OCI-LY7 (cell line): ENCODE measurements at places on chromosomes 7 and 10.

GRCh38 chr7:90621125-90621746, 25.1 kb downstream of the CDK14 start:
- DNase-seq = no peak

GRCh38 chr10:11594589-11595394, 16.7 kb downstream of the USP6NL start:
- peak; percentile 31 for DNase-seq

DNA sequence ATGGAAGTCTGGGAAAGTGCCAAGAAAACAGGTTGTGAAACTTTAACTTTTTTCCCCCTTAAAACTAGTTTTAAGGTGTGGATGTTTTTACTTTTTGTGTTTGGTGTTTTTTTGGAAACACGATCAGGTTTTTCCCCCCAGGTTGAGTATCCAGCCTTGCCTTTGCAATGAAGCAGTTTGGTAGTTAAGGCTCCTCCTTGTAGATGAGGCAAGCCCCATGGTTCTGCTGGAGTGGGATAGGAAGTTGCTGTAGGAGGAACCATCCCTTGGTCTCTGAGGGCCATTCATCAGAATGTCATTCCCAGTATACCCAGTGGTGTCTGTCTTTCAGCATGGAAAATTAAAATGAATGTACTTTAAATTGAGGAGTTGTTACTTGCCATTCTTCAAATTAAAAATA, 2.7 kb downstream of the CUL1 start:
- DNase-seq = no peak

GRCh38 chr10:22436893-22437619, 91.8 kb downstream of the SPAG6 start:
- peak; percentile 32 for DNase-seq

- DNase-seq = no peak
Observed at GRCh38 chr10:80739328-80739727, 201.6 kb downstream of the SH2D4B start.

DNA sequence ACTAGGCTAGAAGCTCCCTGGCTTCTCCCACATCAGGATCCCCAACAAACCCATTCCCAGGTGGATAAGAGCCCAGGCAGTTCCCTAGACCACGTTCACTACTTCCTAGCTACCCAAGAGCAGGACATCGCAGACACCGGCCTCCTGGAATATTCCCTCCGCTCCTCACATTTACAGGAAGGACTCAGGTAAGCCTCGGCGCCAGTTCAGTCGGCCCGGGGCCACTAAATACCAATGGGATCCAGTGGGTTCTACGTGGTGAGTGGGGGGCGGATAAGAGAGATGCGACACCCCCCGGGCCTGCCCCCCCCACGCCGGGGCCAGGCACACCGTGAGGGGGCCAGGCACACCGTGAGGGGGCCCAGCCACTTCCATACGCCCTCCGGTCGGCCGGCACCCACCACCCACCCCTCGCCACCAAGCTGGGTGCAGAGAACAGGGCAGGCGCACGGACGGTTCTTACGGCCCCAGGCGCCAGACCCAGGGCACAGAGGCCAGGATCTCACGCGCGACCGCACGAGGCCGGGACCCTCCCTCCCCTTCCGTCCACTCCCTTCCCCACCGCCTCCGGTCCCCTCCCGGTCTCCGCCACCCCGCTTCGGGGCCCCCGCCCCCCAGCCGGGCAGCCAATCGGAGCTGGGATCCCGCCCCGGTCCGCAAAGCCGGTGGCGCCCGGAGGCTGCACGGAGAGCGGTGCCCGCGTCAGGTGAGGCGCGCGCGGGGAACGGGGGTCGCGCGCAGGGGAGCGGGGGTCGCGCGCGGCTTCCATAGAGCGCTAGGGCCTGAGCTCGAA, at the start of gene BLVRA:
BLVRA (plus strand) TSS at position 652 of the 793 bp plus-strand sequence. CDS start 12,479 bp downstream, outside the sequence.
- no peak for DNase-seq

GRCh38 chr10:27390681-27391080, 113.4 kb upstream of the RAB18 start:
- no peak for DNase-seq

GRCh38 chr7:37815671-37816371, 32.6 kb upstream of the NME8 start:
- no peak for DNase-seq

DNA sequence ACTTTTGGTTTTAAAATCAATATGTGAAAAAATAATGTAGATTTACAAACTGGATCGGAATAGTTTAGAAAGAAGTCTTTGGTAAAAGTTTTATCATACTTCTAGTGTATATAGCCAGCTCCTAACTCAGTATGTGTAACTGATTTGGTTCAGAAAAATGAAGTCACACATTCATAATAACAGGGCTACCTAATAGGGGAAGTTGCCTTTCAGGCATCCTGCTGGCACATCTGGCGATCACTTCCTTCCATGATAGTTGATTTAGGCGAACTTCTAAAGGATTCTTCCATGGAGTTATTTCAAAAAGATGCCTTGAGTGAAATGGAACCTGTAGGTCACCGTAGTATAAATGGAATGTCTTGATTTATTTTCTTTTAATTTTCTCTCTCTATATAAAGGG, 69.1 kb downstream of the SHH start:
- peak; percentile 30 for DNase-seq

- no peak for DNase-seq
Observed at GRCh38 chr7:23062452-23062851, 43.1 kb upstream of the KLHL7 start.

GRCh38 chr10:116733566-116733965, 8.8 kb downstream of the HSPA12A start:
- DNase-seq = no peak

GRCh38 chr7:156334636-156335035, 305.9 kb upstream of the RNF32 start:
- DNase-seq = no peak

GRCh38 chr7:110142939-110143526, 947.9 kb upstream of the LRRN3 start:
- DNase-seq = no peak

GRCh38 chr10:14382022-14382421, 51.3 kb upstream of the FRMD4A start:
- no peak for DNase-seq

- no peak for DNase-seq
Observed at GRCh38 chr7:95317546-95317945, 6.8 kb downstream of the PON1 start.

DNA sequence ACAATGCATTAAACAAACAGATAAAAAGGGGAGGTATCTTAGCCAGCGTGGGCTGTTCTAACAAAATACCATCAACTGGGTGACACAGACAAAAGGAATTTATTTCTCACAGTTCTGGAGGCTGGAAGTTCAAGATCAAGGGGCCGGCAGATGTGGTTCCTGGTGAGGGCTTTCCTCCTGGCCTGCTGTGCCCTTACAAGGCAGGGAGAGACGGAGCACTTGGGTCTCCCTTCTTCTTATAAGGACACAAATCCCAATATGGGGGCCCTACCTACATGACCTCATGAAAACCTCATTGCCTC, 281.6 kb upstream of the KLF14 start:
- no peak for DNase-seq

GRCh38 chr7:156058248-156058647, 246.0 kb upstream of the SHH start:
- DNase-seq = no peak

- no peak for DNase-seq
Observed at GRCh38 chr7:114405427-114405826, 9.2 kb upstream of the FOXP2 start.

DNA sequence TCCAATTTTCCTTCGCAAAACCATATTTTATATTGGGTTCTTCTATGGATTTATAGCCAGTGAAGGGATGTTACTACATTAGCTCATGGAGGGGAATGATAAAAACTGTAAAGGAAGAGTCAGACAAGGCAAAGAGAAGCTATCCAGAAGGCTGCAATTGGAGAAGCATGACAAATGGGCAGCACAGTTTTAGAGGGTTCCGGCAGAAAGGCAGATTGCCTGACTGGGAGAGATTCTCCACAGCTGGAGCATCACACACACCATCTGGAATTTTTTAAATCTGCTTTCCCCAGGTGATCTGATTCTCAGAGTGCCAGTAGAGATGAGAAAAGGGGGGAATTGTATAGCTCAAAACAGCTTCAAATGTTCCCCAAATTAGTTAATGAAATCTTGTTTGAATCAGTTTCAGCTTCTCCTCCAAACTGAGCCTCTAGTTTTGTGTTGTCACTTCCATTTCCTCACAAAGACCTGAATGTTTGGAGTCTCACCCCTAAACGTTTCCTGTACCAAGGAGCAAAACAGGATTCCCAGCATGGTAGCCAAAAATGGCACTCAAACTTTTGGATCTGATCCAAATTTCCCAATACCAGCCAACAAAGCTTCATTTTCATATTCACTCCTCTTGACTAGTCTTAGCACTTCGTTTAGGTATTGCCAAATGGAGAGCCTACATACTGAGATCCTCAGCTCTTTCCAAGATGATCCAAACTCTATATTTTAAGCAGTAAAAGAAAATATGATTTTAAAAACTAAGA, 177.5 kb downstream of the HPSE2 start:
- no peak for DNase-seq

- no peak for DNase-seq
Observed at GRCh38 chr7:42852531-42852930, 59.3 kb downstream of the C7orf25 start.

DNA sequence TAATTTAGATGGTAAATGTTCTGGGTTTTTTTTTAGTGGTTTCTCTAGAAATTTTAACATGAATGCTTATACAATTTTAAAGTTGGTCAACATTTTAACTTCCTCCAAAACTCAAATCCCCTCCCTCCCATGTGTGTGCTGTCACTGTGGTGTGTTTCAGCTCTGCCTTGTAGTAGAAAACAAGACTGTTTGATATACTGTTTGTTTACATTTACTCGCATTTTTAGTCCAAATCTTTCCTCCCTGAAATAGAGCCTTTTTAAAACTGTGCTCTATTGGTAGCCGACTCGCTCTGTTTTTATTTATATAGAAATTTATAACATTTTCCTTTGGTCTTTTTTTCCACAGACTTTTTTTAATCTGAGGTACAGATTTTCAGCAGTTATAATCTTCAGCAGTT, 19.3 kb downstream of the PROSER2 start:
- DNase-seq = no peak

DNA sequence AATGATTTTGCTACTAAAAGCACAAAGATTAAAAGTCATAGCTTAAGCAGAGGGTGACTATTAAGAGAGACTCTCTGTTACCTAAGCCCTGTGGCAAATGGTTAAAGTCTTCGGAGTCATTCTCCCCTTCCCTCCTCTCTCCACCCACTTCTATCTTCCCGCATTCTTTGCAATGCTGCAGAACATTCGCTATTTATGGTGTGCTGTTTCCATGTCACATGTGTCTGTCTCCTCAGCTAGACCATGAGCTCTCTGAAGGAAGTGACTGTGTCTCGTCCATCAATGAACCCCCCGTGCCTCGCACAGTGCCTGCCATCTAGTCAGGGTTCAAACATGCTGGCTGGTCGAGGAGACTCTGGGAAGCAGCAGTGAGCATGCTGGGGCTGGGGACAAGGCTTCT, 272.4 kb downstream of the USP6NL start:
- DNase-seq = no peak

GRCh38 chr10:22795546-22795945, 81.2 kb upstream of the PIP4K2A start:
- no peak for DNase-seq

GRCh38 chr10:8056871-8057331, 2.4 kb downstream of the GATA3 start:
- peak; percentile 30 for DNase-seq

- DNase-seq = no peak
Observed at GRCh38 chr7:138663725-138664710, 37.1 kb downstream of the SVOPL start.

DNA sequence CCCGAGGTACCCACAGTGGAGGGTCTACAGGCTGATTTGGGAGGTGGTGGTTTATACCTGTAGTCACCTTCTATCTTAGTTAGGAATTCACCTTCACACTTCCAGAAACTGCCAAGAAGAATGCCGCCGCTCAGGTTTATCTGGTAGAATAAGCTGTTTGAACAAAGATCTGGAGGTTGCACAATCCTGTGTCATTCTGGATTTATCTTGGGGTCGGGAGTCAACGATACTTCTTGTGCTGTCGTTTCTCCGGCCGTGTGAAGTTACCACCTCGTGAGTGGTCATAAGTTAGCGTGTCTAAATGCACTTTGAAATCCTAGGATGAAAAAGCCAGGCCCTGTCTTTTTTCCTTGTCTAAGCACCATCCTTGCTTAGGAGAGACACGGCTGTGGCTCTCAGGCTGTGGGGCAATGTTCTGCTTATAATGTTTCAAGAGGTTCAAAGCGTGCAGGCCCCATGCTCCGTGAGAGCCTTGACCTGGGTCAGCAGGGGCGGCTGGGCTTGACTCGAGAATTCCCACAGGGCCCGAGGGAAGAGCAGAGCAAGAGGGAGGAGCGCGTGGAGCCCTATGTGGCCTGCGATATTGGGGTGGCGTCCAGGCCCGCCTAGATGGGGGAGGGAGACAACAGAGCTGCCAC, 35.5 kb downstream of the GRIFIN start:
- DNase-seq = no peak

DNA sequence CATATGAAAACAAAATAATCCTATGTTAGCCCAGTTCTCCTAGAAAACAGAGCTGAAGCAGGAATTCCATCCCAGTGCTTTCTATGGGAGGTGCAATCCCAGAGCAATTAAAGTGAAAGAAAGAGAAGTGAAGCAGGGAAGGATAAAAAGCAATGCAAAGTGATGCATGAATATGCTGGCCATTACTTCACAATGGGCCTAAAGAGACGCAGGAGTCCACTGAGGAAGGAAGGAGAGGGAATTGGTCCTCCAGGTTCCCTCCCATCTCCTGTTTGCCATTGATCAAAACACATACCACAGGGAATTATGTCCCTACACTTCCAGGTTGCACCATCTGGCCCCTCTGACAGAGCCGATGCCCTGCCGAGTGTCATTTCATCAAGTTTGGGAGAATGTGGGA, 392.2 kb upstream of the NFE2L3 start:
- no peak for DNase-seq

- DNase-seq = no peak
Observed at GRCh38 chr7:101426303-101427011, 63.8 kb downstream of the COL26A1 start.

- no peak for DNase-seq
Observed at GRCh38 chr10:132776821-132777220, 9.1 kb downstream of the NKX6-2 start.

- no peak for DNase-seq
Observed at GRCh38 chr7:55545496-55545895, 26.8 kb downstream of the VOPP1 start.

- no peak for DNase-seq
Observed at GRCh38 chr7:116630932-116631671, 40.9 kb upstream of the MET start.

DNA sequence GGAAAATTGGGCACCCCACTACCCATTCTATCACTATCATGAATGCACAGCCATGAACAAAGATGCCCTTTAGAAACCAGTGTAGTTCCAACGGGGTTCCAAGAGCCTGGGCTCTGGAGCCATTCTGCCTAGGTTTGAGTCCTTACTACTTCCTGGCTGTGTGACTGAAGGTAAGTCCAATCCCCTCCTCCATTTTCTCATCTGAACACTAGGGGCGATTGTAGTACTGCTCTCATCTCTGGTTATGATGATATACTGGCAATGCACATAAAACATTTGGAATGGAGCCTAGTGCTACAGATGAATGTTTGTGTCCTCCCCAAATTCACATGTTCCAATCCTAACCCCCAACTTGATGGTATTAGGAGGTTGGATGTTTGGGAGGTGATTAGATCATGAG, 28.1 kb upstream of the CDH23 start:
- DNase-seq = peak; percentile 58

- no peak for DNase-seq
Observed at GRCh38 chr10:72315611-72316385, 38.9 kb downstream of the DNAJB12 start.

- no peak for DNase-seq
Observed at GRCh38 chr7:77327067-77327931, 88.8 kb downstream of the GSAP start.

GRCh38 chr7:150586785-150587152, 19.6 kb downstream of the GIMAP4 start:
- DNase-seq = no peak

- DNase-seq = no peak
Observed at GRCh38 chr7:137147338-137147720, 196.2 kb downstream of the PTN start.
